Foreskin keratinocyte (primary cell): ENCODE measurements at places on chromosomes 4 and X. TPM values are rescaled to one million over a fixed set of nuclear protein-coding genes. Genes with fewer than 3 reads are reported as not detected.

The JCHAIN gene
- total RNA-seq: not detected in 2 replicates

The FBXW7 gene
- 39.3 and 41.0 TPM in 2 replicates for total RNA-seq

The MAP7D2 gene
- total RNA-seq: 3.5 and 4.2 TPM in 2 replicates

The DMRTC1B gene
- not detected in 2 replicates for total RNA-seq

The NXF2B gene
- not detected in 2 replicates for total RNA-seq

The NAT8L gene
- not detected in 2 replicates for total RNA-seq

The WDFY3 gene
- total RNA-seq: 37.7 and 46.2 TPM in 2 replicates

GRCh38 chrX:38574858-38575257 lies 13.5 kb downstream of the TSPAN7 start:
- DNase-seq: no peak

DNA sequence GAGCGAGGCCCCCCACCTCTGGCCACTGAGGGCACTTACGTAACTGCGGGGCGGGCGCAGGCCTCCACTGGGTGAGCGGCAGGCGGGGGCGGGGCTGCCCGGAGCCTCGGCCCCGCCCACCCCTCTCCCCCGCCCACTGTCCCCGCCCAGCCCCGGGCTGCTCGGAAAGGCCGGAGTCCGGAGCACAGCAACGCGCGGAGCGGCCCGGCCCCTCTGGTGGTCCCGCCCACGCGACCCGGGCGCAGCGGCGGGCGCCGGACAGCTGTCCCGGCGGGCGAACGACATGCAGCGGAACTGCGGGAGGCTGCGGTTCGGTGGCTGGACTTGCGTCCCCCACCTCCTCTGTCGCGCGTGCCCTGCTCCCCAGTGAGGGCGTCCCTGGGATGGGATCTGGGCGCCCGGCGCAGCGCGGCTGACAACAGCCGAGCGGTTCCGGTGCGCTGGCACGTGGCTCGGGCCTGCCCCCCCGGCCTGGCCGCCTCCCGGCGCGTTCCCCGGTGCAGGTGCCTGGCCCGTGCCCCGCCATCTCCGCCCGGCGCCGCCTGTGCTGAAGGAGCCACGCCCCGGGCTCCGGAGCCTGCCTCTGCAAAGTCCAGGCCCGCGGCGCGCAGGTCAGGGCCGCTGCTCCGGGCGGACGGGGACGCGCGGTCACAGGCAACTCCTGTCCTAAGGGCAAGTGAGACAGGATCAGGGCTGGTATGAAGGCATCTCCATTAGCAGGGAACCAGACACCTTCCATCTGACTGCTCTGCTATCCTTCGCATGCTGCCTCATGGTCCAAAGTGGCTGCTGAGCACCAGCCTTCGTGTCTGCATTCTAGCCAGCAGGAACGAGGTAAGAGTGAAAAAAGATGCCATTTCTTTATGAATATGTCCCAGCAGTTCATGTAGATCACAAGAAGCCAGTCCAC lies 21.8 kb upstream of the JAKMIP1 start:
- DNase-seq: no peak

DNA sequence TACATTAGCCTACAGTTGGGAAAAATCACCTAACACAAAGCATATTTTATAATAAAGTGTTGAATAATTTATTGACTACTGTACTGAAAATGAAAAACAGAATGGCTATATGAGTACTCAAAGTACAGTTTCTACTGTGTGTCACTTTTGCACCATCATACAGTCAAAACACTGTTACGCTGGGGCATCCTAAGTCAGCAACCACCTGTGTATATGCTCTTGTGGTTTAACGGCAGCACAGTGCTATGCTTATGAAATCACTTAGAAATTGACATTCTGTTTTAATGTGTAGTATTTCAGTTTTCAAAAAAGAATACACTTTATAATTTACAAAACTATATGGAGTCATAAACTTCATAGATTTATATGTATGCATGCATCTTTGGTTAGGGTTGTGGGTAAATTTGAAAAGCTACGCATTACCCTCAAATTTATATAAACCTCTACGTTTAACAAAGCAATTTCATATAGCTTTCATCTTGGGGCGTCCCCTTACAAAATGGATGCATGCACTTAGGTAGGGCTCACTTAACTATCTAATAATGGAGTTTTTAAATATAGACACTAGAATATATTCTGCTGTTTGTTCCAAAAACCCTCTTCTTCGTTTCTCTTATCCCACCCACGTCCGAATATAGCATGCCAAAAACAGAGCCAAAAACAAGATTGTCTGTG lies 690 bp upstream of the NEIL3 start:
- DNase-seq: no peak

- DNase-seq: no peak
These were observed 7.6 kb downstream of the FABP2 start for GRCh38 chr4:119314356-119314755.

GRCh38 chr4:7389101-7389701 lies 45.5 kb downstream of the PSAPL1 start:
- no peak for DNase-seq

DNA sequence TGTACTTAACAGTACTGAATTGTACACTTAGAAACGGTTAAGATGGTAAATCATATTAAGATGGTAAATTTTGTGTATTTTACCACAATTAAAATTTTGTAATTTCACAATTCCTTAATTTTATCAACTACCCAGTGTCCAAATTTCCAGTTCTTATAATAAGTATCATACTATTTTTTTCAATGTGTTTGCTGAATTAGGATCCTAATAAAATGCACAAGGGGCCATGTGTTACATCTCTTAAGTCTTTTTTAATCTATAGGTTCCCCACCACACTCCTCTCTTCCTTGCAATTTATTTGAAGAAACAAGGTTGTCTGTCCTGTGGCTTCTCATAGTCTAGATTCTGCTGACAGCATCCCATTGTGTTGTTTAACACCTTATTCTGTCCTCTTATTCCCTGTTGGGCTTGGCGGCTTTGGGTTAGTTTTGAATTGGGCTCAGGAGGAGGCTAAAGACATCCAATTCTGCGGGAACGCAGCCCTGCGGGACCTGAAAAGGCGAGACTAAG lies 533 bp upstream of the SYAP1 start:
- no peak for DNase-seq

DNA sequence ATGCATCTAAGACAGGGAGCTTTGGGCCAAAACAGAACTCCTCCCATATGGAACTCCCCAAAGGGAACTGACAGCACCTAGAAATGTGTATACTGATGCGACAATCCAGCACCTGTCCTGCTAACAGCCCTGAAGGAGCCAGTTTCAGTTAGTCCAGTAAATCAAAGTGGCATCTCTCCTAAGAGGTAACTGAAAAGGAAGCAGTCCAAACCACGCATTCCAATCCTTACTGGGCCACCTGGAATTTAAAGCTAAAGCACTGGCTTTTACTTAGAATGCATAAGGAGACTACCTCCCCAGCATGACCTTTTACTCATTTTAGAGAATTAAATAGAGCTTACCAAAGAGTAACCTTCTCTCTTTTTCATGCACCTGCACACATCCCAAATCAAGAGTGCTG lies 586.8 kb upstream of the PITX2 start:
- no peak for DNase-seq

DNA sequence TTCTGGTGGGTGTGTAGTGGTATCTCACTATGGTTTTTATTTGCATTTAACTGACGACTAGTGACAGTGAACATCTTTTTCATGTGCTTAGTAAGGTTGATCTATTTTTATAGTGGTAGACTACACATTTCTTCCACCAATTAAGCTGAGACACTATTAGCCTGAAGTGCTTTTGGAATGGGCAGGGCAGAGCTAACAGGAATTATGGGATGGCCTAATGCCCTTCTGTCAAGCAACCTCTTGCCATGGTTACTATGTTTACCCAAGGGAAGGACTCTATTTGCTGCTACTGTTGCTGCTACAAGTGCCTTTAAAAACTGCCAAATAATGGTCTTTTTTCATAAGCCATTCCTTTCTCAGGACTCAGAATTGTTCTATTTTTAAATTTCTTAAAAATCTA lies 676.7 kb upstream of the ACTRT1 start:
- DNase-seq: no peak

DNA sequence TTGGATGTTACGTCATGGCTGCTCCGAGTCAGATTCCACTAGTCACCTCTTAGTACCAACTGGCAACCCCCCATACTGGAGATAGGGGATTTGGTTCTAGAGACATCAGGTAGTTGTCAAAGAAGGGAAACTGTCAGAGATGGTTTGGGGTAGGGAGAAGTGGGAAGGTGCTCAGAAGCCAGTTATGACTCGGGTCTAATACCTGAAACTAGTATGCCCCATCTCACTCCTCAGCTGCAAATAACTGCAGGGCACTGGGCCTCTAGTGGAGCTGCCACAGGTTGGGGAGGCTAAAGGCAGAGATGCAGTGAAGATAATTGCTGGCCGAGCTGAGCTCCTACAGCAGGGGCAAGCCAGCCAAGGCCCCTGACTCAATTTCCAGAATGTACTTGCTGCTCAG lies 30.0 kb downstream of the OTUD6A start:
- no peak for DNase-seq

- no peak for DNase-seq
These were observed 25.6 kb upstream of the SORBS2 start for GRCh38 chr4:185837415-185838103.

GRCh38 chr4:94168321-94168720 lies 39.3 kb upstream of the SMARCAD1 start:
- peak; percentile 13 for DNase-seq

DNA sequence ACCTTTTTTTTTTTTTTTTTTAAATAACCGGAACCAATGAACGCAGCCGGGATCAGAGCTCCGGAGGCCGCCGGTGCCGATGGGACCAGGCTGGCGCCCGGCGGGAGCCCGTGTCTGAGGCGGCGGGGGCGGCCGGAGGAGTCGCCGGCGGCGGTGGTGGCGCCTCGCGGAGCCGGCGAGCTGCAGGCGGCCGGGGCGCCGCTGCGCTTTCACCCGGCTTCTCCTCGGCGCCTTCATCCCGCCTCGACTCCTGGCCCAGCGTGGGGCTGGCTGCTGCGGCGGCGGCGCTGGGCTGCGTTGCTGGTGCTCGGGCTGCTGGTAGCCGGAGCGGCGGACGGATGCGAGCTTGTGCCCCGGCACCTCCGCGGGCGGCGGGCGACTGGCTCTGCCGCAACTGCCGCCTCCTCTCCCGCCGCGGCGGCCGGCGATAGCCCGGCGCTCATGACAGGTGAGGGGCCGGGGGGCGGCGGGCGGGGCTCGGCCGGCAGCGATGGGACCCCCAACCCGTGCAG lies 337 bp downstream of the STIM2 start:
- DNase-seq: peak; percentile 15

DNA sequence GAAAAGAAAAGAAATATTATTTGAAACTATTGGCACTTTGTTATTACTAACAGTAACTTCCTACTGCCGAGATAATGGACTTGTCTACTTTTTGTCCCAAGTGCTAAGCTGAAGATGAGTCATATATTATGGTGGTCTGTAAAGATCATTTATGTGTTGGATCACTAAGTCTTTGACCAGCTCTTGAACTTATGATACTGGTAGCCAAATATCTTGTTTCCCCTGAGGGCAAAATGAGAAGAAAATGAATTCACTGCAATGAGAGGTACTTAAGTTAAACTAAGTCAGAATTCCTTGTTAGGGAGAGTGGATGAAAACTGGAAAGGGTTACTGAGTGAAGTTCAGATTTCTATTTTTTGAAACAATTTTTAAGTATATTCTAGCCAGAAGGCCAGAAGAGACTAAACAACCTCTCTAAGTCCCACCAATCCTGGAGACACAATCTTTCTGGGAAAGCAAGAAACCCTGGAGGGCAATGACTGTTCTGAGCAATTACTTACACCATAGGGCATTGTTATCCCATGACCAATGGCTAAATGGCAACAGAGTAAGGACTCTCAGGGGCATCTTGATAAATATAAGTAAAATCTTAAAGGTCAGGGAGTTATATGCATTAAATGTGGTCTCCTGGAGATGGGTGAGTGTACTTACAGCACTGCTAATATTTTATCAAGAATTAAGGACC lies 287.7 kb downstream of the STIM2 start:
- no peak for DNase-seq

DNA sequence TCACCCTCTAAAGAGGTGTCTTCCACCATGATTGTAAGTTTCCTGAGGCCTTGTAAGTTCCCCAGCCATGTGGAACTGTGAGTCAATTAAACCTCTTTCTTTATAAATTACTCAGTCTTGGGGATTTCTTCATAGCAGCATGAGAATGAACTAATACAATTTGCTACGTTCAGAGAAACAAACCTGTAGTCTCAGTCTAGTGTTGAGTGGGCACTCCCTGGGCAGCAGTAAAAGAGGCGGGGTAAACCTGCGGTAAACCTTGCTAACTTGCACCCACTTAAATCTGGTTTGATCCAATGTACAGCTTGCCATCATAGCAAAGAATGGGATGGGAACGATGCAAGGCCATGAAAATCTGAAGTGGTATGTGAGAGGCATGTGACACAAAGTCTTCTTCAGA lies 22.4 kb downstream of the GRXCR1 start:
- DNase-seq: no peak

DNA sequence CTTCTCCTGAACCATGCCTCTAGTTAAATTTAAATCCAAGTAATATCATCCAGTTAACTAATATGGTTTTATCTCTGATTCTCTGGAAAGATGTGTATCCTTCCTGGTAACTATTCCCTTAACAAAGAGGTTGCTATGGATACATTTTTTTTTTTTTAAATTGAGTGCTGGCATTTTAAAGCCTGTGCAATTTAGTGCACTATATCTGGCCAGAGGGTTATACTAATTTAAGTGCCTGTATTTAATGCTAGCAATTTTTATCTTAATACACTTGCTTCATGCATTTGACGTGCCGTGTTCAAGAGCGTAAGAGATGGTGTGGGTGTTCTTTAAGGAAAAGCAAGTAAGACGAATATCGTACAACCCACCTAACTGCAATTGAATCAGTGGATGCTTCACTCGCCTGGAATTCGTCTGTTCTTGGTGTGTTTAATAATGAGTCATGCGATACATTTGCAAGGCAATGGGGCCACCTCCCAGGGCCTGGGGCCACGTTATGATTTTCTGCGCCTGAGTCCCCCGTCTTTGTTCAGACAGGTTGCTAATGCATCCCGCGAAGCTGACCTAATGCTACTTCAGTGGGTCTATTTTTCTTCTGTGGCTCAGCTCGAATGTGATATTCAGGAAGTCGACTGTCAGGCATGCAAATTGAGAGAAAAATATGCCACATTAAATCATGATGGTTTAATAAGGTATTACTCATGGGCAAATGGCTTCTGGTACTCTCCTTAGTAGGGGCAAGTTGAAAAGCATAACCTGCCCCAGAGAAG lies 14.2 kb upstream of the MID1 start:
- peak; percentile 98 for DNase-seq

GRCh38 chr4:76182463-76182862 lies 31.2 kb downstream of the SCARB2 start:
- DNase-seq: peak; percentile 65

- no peak for DNase-seq
These were observed 1216.3 kb upstream of the ADGRL3 start for GRCh38 chr4:59983852-59984251.

GRCh38 chrX:77447653-77448569 lies 722 bp downstream of the FGF16 start:
- no peak for DNase-seq
